Amniotic stem cell (primary cell): ENCODE measurements at places on chromosomes 12 and 14.

DNA sequence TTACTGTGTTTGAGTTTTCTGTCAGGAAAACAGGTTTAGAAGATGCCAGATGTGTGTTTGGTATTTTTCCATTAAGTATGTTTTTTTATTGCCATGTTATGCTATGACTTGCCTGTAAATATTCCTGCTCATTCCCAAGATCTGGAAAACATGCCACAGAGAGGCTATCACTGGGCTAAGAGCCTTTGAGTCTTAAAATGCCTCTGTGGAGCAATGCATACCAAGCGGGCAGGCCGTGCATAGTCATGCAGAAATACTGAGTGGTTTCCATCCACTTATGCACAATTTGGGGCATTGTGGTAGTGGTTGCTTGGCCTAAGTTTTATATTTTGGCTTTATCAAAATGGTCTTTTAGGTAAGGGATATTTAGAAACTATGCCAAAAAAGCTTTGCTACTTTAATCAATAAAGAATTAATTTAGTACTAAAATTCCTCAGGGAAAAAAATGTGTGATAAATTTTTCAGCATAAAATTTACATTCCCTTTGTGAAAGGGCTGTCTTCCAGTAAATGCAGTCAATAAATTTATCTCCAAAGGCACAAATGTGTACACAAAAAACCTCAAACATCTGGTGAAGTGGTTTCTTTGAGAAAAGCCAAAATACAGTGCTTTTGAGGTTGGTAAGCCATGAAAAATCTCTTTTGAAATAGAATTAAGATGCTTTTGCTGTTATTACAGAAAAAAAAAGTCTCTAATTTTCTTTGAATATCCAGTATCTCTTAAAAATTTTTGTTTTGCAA, 341.3 kb upstream of the FBXO33 start:
- no peak for DNase-seq

DNA sequence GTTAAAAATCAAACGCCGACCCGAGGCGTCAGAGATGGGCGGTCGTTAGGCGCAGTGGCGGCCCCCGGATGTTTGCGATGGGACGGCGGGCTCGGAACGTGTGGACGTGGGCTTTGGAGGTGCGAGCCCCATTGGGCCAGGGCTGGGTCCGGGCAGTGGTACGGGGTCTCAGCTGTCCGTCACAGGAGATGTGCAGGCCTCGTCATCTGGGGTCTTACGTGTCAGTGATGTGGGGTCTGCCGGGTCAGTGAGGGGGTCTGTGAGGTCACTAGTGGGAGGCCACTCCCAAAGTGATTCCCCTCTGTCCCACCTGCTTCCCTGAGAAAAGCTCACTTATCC, 21.6 kb upstream of the CHFR start:
- no peak for DNase-seq

DNA sequence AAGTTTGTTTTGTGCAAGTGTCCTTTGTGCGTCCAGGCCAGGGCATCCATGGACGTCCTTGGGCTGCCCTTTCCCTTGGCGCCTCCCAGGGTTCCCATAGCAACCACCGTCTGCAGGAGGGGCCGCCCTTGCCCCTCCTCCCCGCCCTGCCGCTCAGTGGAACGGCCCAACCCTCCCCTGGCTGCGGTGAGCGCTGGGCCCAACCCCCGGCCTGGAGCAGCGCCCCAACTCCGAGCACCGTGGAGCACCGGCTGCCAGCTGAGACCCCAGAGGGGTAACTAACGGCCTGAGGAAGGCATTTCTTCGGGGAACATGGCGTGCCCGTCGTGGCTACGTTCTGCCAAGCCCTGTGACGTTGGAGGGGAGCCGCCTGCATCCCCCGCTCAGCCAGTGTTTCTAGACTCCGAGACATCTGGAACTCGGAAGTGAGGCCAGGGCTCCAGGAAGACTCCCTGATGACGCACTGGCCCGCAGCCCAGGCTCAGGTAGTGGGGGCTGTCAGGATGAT, 5.3 kb upstream of the ACACB start:
- DNase-seq, result peak; percentile 35

DNA sequence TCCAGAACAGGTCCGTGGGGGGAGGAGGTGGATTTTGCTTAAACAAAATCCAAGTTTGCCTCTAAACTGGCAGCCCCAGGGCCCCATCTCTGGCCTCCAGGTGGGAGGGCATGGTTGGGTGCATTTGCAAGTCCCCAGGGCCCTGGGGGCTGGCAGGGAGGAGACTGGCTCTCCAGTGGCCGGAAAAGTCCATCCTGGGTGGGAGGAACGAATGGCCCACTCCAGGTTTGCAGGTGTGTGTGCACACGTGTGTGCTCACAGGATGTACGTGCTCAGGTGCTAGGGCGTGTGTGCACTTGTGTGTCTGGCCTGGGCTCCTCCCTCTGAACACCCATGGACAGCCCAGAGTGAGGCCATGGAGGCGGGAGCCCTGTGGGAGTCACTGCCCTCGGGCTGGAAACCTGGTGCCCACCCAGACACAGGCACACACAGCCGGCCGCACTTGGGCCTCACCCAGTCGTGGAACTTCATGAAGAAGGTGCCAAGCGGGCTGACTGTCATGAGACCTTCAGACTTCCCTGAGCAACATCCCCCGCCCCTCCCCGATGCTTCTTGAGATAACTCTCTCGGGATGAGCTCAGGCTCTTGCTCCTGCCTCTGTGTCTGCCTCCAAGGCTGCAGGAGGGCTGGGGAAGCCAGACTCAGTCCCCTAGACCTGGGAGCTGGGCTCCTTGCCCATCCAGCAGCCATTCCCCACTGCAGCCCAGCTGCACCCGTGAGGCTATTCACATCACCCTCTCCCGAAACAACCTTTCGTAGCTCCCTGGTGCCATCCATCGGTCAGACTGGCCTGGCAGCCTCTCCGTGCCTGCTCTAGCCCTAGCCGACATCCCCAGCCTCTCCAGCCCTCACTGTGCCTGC, 9.4 kb downstream of the AHNAK2 start:
- DNase-seq, result no peak

DNA sequence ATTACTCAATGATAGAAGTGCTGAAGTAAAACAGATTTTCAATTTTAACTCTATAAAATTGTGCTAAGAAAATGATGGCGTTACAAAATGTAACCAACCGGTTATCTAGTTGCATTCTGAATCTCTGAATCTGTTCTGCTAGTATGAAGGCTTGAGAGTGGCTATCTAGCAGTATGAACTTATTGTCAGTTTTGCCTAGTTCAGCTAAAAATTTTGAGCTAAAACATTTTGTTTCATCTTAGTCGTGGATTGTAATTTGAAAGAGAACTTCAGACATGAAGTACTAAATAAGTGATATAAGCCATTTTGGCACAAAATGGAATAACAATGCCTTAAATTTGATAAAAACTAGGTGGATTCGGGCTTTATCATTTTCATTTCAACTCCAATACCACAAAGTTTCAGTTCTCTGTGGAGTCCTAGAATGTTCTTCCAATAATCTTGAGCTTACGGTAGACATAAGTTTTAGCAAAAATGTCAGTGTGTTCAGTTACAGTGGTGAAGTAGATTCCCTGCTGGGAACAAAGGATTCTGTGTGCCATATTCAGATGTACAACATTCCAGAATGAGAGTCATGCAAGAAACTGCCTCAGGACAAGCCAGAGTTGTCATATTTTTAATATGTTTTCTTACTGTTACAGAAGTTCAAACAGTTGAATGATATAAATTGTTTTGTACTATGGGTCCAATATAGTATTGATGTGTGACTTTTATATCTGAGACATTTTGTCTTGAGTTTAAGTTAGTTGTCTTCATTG, 28.1 kb downstream of the ATP6V1D start:
- no peak for DNase-seq

- no peak for DNase-seq
Measured at GRCh38 chr14:69990323-69990722, 111.1 kb downstream of the SMOC1 start.

DNA sequence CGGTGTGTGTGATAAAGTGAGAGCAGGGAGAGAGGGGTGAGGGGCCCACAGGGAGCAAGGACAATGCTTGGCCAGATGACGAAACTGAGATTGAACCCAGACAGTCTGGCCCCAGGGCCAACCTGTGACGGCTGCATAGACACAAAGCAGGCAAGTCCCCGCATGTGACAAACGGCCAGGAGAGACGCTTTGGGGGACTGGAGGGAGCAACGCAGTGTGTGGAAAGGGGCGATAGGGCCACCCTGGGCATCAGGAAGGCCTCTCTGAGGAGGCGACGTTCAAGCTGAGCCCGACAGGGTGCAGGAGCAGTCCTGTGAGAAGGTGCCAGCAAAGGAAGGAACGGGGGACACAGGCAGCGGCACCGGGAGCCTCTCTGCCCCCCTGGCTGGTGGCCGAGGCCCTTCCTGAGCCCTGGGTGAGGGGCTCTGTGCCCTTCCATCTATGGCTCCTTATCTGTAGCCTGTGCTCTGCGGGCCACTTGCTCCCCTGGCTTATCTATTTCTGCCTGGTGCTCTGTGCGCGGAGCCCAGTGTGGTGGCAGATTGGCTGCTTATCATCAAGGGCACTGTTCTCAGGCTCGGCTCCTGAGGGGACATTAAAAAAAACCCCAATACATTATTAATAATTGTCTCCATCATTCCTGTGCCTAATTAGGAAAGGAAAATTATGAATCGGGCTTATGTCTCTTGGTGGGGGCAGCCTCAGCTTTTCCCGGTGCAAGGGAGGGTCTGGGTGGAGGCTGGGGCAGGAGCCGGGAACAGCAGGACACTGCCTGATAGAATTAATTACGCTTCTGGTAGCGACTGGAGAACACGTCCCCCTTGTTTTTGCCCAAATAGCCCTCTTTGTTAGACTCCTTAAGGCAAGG, 39.8 kb downstream of the PRIMA1 start:
- no peak for DNase-seq

GRCh38 chr14:23355871-23356435, 3.3 kb upstream of the SLC22A17 start:
- DNase-seq, result no peak

DNA sequence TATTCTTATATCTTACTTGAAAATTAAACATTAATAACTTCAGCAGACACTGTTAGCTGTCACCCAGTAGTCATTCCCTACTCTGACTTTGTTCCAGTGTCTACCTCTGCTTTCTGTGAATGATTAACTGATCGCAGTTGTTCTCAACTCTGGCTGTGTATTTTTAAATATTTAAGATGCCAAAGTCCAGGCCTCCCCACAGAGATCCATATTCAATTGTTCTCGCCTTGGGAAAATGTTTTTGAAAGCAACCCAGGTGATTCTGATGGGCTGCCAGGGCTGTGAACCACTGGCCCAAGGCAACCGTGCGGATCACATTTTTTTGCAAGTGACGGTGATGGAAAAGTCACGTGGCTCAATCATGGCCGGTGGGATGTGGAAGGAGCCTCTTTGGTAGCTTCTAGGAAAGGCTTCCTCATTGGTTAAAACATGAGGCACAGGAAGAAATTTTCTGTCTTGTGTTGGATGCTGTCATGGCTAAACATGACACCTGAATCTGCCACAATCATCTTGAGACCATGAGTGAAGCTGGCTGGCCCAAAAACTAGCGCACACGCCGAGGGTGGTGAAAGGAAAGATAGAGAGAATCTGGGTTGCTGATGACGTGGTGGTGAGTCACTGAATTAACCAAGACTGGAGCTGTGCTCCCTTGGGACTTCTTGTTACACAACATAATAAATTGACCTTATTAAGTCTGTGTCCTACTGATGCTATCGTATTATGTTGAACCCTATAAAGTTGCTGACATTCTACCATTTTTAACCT, 37.2 kb downstream of the RDH12 start:
- peak; percentile 66 for DNase-seq

- DNase-seq, result no peak
Measured at GRCh38 chr14:72808564-72808963, 85.3 kb downstream of the DPF3 start.

DNA sequence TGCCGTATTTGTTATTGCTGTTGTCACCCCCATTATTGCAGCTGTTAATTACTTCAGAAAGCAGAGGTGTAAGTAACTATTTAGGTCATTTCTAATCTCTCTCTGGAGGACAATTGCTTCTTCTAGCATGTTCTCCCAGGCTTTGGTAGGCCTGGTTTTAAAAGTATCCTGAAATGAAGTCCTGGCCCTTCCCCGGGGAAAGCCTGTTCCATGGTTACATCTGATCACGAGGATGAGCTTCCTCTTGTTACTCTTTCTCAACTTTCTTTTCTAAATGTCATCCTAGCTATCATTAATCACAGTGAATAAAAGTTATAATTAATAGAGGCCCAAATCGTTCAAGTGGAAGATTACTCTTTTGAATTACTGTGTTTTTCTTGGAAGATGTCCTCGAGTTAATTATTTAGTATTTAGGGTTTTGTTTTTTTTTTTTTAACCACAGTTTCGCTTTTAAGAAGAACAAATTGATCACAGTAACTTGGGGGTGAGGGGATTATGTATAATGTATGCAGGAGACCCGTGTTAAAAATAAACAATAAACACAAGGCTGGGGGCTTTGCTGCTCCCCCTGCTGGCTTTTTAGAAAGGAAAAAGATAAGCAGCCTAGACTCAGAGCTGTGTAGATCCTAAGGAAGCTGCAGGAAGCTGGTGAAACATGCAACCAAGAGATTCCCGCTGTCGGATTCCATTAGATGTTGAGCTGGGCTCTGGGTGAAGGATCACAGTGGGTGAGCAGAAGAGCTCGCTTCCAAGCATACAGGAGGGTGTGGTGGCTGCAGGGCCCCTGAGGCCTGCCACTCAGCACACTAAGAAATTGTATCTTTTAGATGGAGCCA, 420.1 kb downstream of the FUT8 start:
- DNase-seq, result no peak

DNA sequence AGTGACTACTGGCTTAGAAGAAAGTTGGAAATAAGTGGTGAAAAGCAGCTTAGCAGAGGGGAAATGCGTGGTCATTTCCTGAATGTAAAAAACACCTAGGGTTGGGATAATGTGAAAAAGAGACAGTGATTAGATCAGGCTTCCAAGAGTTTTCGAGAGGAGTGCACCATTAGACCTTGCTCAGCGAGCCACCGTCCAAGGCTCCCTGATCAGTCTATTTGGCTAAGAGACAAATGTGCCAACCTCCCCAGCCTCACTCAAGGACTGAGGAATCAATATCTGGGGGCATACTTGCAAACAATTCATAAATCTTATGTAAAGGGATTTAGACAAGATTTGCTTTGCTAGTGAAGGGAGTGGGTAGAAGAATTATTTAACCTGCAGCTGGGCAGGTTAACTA, 594.5 kb downstream of the NRXN3 start:
- no peak for DNase-seq

GRCh38 chr14:20440882-20441281, 4.9 kb upstream of the KLHL33 start:
- DNase-seq, result no peak

DNA sequence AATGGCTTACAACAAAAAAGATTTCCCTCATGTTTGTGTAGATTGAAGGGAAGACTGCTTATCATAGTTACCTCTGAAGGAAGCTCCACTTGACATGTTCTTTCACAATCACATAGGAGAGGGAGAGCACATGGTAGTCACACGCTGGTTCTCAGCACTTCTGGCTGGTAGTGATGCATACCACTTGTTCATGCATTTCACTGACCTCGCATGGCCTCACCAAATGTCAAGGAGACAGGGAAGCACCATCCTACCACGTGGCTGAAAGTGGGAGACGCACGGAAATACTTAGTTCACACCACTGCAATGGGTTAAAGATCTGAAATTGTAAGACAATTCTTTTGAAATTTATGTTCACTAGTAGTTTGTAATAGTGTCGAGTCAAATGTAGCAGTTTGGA, 74.0 kb downstream of the PDE3A start:
- DNase-seq, result no peak

GRCh38 chr14:104116756-104117340, 21.5 kb upstream of the KIF26A start:
- DNase-seq, result no peak

- no peak for DNase-seq
Measured at GRCh38 chr14:34322940-34323418, 139.1 kb downstream of the SPTSSA start.

- DNase-seq, result no peak
Measured at GRCh38 chr14:96470331-96470730, 31.9 kb upstream of the PAPOLA start.
